ENCODE measurements at places on chromosomes 5 and 9. TPM values are rescaled to one million over a fixed set of nuclear protein-coding genes. Genes with fewer than 3 reads are reported as not detected.
A peak's percentile ranks its signal among the peaks of the same experiment; 100 is the strongest.

The SPEF2 gene
- 7.5 TPM for total RNA-seq

The PCDHB13 gene
- 2.1 TPM for total RNA-seq

The PPP3R2 gene
- total RNA-seq: not detected

DNA sequence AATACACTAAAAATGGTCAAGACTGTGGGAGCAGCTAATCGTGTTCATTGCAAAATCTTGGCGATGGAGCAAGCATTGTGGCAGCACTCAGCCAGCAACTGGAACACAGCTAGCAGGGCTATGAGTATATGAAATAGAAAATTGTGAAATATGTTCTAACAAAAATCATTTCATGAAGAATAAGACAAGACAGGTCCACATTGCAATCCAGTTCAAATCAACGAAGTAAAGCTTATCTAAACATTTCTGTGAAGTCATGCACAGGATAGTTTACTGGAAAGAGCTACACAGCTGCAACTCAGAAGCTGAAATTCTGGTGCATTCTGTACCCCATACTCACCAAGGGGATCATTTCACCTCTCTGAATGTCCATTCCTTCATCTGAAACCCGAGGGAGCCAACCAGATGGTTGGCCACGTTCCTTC lies 5.3 kb upstream of the NFIL3 start:
- no peaks in the 10 kb centered on the region for H3K36me3 ChIP-seq
- peak; percentile 56 for DNase-seq
- H3K4me1 ChIP-seq: peaks cover 65% of the 10 kb centered on the region
- H3K27me3 ChIP-seq: no peaks in the 10 kb centered on the region
- H3K27ac ChIP-seq: peak overlapping the region; percentile 85

DNA sequence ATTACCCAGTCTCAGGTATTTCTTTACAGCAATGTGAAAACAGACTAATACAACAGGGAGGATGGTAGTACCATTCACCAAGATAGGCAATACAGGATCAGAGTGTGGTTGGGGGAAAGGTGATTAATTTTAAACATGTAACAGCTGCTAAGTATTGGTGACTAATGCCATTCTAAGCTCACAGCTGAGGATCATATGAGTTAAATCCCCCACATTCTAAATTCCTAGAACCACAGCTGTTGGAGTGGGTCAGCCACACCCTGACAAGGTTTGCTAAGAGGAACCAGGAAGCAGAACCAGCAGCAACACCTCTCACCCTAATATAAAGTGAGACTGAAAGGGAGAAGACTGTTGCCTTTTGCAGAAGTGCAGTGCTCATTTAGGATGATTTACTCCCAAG lies 24.8 kb downstream of the HSPB3 start:
- H3K4me1 ChIP-seq: no peaks in the 10 kb centered on the region
- DNase-seq: no peak
- H3K27ac ChIP-seq: no peak overlapping the region

- H3K4me3 ChIP-seq: no peak overlapping the region
- H3K36me3 ChIP-seq: no peaks in the 10 kb centered on the region
- H3K27me3 ChIP-seq: no peaks in the 10 kb centered on the region
- H3K27ac ChIP-seq: no peak overlapping the region
- H3K4me1 ChIP-seq: no peaks in the 10 kb centered on the region
These were observed 159.8 kb downstream of the TMC1 start for GRCh38 chr9:72681283-72681630.

DNA sequence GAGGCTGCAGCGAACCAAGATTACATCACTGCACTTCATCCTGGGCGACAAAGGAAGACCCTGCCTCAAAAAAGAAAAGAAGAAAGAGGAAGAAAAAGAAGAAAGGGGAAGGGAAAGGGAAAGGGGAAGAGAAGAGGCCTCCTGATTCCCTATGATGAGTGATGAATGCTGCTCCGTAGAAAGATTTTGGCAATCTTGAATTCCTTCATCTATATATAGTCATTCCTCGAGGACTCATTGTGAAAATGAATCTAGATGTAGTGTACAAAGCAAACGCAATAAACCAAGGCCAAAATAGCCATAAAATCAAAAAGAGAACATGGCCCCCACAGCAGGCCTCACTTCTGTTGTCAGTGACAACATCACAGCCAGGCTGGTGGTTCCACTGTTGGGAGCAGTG lies 218.0 kb downstream of the DCP2 start:
- no peak overlapping the region for H3K27ac ChIP-seq
- H3K4me3 ChIP-seq: no peak overlapping the region
- no peaks in the 10 kb centered on the region for H3K27me3 ChIP-seq
- DNase-seq: no peak
- H3K36me3 ChIP-seq: no peaks in the 10 kb centered on the region
